ENCODE measurements at places on chromosomes 12 and 14.

DNA sequence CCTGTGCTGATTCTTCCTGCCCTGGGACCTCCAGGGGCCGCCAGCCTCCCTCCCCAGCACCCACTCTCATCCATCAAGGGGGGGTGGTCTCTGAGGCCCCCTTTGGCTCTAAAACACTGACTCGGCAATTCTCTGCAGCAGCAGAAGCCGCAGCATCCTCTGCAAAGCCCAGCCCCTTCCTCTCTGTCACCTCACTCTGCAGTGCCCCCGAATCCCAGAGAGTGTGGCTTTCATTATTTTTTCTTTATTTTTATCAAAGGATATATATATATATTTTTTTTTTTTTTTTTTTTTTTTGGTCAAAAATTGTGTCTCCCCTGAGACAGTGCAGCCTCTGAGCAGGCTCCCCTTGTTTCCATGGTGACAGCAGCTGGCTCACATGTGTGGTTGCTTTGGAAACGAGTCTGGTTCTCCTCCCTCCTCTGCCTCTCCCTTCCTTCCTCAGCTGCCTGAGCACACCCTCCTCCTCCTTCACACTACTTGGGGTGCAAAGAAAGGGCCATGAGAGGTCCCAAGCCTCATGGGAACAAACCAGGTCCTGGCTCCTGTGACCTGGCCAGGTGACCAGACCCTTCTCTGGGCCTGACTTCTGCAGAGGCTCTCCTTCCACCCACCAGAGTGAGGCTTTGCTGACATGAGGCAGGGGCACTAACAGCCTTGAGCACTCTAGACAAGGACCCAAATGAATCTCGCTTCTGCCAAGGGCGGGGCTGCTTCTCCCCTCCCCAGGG is 100.5 kb downstream of the LRRC74A start:
- DNase-seq: no peak

GRCh38 chr12:27161458-27162228 is 79.3 kb upstream of the C12orf71 start:
- DNase-seq: no peak

DNA sequence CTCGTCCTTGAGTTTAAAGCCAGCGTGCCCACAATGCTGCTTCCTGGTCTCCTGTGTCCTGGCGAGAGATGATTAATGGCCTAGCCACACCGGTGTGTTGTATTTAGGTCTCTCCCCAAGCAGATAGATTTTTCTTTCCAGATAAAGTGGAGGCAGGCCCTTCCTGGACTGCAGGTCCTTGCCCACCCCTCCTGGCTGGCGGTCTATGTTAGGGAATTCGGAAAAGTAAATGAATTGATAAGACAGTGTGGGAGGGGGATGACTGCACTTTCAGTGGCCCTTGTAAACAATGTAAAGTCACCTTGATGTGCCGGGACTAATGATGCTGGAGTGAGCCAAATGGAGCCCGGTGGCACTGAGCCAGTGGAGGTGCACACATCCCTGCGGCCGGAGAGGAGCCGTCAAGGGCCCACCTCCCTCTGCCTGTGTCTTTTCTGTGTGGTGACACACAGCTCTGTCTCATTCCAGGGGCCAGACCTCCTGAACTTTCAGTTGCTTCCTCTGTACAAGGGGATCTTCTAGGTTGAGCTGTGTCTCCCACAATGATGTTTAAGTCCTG is 70.6 kb upstream of the ESRRB start:
- no peak for DNase-seq

- DNase-seq: no peak
Observed at GRCh38 chr14:23300687-23301223, 1.9 kb downstream of the PPP1R3E start.

GRCh38 chr12:57063991-57064685 is 14.2 kb upstream of the MYO1A start:
- DNase-seq: no peak

DNA sequence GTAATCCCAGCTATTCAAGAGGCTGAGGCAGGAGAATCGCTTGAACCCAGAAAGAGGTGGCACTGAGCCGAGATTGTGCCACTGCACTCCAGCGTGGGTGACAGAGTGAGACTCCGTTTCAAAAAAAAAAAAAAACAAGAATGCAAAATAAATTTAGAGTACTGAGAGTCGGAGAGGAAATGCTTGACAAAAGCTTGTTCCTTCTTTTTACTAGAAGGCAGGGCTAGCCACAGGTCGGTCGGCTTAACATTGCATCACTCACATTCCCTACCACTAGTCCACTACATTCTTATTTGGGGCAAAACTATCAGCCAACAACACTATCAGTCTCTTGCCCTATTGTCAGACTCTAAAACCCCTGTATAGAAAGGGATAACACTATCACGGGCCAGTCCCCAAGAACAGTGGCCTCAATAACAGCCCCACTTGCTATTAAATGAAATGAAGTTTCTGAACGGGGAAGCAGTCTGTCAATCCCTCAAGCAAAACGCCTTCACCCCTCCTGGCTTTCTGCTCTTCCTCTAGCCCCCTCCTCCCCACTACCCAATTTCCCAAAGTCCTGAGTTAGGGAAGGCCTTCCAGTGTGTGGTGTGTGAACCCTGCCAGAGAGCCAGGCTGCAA is 1.0 kb downstream of the RNF41 start:
- DNase-seq: no peak

DNA sequence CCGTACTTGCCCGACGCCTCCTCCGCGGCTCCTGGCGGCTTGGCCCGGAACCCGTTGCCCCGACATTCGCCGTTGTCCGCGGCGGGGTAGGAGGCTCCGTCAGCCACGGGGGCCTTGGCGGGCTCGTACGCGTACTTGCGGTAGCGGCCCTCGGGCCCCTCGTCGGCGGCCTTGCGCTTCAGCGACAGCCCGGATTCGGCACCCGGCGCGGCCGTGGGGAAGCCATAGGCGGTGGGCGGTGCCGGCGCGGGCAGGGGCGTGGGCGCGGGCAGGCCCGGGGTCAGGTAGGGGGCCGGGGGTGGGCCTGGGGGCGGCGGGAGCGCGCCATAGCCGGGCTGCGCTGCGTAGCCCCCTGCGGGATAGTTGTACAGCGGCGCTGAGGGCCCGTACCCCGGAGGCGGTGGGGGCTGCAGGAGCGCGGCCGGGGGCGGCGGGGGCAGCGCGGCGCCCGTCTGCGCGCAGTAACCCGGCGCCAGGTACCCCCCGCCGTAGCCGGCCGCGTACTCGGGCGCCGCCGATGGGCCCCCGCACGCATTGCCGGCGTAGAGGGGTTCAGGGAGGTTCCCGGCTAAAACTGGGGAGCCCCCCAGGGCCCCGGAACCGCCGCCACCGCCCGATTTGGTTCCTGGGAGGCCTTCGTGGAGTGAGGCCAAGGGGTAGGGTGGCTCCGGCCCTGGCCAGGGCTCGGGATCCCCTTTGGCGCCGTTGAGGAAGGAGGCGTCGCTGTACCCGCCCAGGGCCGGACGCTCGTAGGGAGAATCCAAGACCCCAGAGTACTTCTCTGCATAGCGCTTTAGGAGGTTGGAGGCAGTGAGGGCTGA is 26.9 kb downstream of the FIGNL2 start:
- peak; percentile 0 for DNase-seq

GRCh38 chr12:50282721-50283228 is 545 bp downstream of the LIMA1 start:
- DNase-seq: no peak

- DNase-seq: no peak
Observed at GRCh38 chr12:40618636-40619035, 73.6 kb upstream of the CNTN1 start.

- no peak for DNase-seq
Observed at GRCh38 chr12:131379738-131380137, 331.2 kb upstream of the SFSWAP start.

DNA sequence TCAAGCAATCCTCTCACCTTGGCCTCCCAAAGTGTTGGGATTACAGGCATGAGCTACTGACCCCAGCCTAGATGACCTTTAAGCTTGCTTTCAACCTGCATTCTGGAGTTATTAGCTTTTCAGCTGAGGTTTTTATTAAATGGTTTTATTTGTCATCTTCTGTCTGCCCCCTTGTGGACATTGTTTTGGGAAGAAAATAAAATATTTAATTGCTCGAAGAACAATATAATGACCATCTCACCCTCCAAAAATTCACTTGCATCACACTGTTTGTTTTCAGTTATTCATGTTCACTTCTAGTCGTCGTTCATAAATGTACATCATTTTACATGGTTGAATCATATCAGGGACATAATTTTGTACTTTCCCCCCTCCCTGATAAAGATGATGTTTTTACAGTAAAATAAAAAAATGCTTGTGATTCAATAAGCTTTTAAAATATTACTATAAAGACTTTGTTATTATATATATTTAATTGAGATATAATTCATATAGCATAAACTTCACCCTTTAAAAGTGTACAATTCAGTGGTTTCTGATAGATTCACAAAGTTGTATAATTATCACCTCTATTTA is 10.1 kb upstream of the SPATS2 start:
- no peak for DNase-seq

- DNase-seq: no peak
Observed at GRCh38 chr14:50521912-50522341, 10.4 kb downstream of the MAP4K5 start.

DNA sequence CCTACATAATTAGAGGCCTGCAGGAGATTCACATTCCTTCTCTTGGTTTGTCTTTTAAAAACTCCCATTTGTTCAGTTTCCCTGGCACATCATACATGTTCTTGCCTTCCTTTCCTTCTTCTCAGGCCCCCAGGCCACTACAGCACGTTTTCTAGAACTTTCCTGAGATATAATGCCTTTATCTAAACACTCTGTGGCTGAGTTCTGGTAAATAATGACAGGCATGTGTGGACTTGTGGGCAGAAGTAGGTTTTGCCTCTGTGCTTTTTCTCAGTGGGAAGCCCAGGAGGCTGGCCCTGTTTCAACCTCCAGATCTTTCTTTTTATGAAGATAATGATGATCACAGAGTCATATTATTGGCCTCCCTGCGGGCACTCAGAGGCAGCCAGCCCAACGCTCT is 117.2 kb downstream of the TMX1 start:
- no peak for DNase-seq

- DNase-seq: no peak
Observed at GRCh38 chr14:94116701-94117100, 6.2 kb downstream of the IFI27 start.

GRCh38 chr14:48690349-48690748 is 895.8 kb downstream of the RPS29 start:
- no peak for DNase-seq

- no peak for DNase-seq
Observed at GRCh38 chr14:68523989-68524725, 268.7 kb downstream of the ZFP36L1 start.

- no peak for DNase-seq
Observed at GRCh38 chr14:86310611-86311010, 780.7 kb downstream of the FLRT2 start.

DNA sequence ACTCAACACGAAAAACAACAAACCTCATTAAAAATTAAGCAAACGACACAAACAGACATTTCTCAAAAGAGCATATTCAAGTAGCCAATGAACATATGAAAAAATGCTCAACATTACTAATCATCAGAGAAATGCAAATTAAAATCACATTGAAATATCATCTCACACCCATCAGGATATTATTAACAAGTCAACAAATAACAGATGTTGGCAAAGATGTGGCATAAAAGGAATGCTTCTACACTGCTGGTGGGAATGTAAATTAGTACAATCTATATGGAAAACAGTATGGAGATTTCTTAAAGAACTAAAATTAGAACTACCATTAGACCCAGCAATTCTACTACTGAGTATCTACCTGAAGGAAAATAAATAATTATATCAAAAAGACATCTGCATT is 182.2 kb downstream of the KITLG start:
- DNase-seq: no peak

DNA sequence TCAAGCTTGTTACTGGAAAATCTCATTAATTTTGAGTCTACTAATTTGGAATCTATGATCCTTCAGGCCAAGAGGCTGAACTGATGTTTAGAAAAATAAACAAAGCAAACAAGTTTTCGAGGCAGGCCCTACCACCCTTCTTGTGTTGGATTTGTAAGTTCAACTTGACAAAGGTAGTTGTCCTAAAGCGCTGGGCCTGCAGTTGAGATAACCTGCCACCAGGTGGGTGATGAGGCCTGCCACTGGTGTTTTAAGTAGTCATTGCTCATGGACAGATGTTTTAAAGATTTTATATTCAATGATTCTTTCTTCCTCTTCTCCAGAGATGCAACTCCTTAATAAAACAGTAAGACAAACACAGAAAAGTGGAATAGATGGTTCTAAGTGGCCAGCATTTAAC is 19.4 kb downstream of the ACVRL1 start:
- DNase-seq: peak; percentile 13

GRCh38 chr12:97194546-97194945 is 268.1 kb upstream of the RMST start:
- no peak for DNase-seq

- no peak for DNase-seq
Observed at GRCh38 chr12:124709722-124710687, 142.6 kb upstream of the NCOR2 start.

GRCh38 chr12:68375756-68376695 is 43.9 kb upstream of the MDM1 start:
- DNase-seq: no peak

DNA sequence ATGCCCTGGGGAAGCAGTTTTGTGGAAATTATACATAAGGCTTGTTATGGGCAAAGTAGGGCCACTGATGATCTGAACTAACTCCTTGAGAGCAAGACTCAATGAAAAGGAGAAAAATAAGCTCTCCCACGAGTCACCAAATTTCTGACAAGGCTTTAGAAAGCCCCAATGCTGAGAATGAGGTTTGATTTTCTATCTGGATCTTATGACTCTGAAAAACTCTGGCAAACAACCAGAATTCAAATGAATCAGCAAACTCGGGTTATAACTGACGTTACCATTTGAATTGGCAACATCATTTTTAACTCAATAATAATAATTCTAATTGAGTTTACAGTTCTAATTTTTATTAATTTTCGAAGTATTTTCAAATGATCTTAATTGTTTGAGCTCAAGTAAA is 79.1 kb downstream of the KCNK10 start:
- no peak for DNase-seq

DNA sequence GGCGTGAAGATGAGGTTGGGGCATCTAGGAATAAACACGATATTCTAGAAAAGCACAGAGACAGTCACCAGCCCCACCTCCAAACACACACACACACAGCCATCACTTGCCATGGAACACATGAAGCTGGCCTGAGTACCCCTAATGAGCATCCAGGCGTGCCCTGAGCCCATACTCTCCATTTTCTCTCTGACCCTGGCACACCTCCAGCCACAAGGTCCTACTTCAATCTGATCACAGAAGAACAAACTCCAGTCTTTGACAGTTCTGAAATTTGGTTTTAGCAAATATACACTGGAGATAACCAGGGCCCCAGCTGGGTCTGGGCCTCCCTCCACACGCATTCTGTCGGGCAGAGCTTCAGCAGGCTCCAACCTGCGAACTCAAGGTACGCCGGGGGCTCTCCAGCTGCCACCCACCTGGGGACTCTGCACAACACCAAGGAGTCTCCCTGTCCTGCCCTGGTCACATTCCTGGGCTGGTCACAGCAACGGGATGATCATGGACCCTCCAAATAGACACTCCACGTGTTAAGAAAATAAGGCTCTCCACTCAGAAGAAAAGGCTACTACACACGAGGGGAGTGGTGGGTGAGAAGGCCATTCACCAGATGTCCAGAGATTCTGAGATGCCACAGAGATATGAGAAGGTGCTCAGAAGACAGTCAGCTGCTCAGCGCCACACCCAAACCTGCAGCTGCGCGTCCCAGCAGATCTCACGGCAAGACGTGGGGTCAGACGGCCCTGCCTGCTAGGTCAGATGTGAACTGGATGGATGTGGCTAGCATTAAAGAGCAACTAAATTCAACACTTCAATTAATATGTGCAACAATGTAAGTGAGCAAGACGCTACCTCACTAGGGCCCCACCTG is 57.0 kb upstream of the PNMA1 start:
- no peak for DNase-seq

GRCh38 chr12:110694330-110694901 is 5.5 kb upstream of the HVCN1 start:
- no peak for DNase-seq

- no peak for DNase-seq
Observed at GRCh38 chr14:63544591-63545299, 1.6 kb upstream of the PPP2R5E start.

All from stimulated activated CD8-positive, alpha-beta memory T cell treated with anti-CD3 and anti-CD28 coated beads, Interleukin-2, amount 100 ng/mL, for 1 hour (primary cell).